ENCODE measurements at places on chromosomes 5 and 9.
A peak's percentile ranks its signal among the peaks of the same experiment; 100 is the strongest.

DNA sequence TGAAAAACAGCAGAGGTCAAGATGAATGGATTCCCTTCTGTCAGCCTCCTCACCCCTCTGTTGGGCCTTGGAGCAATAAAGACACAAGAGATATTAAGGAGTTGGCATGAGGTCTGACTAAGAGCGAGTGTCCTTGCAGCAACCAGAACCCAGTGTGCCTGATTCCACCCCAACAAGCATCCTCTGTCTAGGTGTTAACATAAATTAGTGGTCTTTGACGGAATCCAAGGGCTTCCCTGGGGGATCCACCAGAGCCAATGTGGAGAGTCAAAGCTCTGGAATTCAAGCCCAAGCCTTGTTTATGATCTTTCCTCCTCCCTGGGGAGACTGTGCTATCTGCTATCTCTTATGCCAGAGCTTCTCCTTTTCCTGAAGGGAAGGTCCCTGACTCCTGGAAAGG, 128.1 kb upstream of the SMIM23 start:
- no peak for DNase-seq

DNA sequence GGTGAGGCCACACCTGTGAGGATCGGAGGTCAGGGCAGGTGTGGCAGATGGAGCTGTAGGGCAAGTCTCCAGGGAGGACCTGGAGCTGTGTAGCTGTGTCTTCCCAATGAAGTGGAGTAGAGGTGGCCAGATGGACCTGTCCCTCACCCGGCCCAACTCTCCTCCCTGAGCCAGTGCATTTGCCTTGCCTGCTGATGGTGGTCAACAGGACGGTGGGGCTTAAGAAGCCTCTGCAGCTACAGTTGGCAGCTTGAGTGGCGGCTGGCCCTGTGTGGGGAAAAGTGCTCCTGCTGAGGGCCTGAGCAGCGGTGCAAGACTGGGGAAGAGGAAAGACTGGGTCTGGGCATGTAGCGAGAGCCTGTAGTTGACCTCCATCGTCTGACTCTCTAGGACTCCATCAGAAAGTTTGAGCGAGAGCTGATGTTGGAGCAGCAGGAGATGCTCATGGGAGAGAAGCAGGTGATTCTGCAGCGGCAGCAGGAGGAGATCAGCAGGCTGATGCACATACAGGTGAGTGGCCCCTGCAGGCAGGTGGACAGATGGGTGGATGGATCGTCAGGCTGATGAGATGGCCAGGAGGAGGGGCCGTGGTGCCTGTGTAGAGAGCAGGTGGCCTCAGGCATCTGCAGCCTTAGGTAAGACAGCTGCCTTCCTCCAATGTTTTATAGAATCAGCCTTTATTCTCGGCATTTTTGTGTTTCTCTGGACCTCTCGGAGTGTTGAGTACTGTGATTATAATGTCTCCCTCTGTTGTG, 24.9 kb downstream of the PITX1 start:
- DNase-seq = no peak

DNA sequence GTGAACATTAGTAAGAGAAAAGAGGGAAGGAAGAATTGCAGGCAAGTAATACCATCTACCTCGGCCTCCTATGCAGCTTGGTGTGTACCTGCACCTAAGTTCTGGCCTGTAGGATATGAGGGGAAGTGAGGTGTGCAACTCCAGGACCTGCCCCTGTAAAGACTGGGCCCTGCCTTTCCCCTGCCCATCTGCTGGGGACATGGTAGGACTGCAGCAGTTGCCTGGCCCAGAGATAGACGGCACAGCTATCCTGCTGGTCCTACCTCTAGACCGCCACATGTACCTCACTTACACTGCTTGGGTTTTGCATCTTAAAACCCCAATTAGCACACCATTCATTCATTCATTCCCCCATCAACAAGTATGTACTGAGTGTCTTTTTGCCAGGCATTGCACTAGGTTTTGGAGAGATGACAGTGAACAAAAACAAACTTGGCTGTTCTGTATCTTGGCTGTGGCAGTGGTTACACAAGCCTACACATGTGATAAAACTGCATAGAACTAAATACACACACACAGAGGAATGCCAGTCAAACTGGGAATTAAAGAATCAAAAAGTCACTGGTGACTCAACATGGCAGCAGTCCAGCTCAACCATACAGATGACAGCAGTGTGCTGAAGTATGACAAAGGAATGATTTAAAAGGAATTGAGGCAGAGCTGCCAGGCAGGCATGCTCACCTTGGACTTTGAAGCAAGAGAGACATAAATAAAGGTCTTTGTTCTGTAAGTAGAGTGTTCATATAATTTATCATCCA, 23.3 kb upstream of the MGAT1 start:
- DNase-seq = peak; percentile 38

DNA sequence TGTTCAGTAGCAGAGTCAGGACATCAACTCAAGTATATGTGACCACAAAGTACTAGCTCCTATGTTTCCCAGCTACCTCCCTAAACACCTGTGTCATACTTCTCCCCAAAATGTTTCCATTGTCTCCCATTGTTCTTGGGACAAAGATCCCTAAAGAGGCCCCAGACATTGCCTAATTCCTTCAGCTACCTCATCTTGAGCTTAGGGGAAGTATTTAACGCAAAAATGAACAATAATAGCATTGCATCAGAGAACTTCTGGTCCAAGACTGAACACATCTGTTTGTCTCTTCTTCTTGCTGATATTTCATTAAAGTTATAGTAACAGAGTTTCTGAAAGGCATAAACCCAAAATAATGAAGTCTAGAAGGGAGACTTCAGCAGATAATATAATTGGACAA, 430.8 kb downstream of the MTRR start:
- DNase-seq = no peak

DNA sequence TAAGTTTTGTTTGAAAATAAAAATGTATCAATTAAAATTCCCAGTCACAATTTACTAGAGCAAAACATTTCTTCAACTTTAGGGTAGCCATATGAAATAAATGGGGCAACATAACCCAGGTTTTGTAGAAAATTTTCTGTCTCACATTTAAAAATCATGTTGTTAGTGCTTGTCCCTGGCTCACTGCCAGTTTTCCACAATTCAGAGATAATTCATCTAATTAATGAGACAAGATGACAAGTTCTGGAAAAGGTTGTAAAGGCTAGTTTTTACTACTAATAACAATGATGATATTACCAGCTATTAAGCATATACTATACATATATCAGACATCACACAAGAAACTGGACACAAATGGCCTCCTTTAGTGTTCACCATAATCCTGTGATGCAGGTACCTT, 45.9 kb downstream of the MEGF9 start:
- no peak for DNase-seq

DNA sequence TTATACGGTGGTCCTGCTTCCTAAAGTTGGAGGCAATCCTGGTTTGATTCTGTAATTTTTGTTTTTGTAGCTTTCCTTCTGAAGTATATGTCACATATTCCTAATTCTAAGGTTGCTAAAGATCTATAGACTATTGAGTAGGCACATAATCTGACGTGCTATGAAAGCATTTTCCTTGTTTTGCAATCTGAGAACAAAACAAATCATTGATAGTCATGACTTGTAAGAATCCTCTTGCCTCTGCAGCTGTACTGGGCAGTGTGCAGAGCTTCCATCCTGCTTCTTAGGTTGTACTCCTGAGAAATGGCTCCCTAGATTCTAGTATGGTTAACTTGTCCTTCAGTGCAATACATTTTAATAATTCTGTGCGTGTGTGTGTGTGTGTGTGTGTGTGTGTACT, 35.4 kb downstream of the SEMA6A start:
- no peak for DNase-seq

DNA sequence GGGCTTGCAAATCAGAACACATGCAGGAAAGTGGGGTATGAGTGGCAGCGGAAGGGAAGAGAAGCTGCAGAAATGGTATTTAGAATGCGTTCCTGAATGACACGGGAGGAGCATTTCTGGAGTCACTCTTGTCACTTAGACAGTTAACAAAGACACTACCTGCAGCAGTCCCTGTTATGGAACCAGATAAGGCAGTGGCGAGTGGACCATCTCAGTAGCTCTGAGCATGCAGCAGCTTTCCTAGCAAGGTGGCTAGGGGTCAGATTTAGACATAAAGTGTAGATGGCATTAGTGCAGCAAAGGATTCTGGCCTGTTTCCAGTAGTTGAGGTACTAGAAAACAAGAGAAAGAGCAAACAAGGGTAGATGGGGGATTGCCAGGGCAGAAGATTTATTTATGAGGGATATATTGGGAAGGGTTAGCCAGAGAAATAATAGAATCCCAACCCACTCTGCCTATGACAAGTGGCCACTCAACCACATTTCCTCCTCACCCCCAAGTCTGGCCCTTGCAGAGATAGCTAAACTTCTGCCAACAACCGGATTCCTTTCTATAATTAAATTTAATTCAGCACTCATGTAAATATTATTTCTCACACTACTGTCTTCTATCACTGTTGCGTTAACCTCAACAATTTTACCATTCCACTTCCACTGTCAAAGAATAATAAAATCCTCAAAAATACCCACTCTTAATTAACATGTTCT, 201.6 kb downstream of the DCP2 start:
- DNase-seq = no peak

DNA sequence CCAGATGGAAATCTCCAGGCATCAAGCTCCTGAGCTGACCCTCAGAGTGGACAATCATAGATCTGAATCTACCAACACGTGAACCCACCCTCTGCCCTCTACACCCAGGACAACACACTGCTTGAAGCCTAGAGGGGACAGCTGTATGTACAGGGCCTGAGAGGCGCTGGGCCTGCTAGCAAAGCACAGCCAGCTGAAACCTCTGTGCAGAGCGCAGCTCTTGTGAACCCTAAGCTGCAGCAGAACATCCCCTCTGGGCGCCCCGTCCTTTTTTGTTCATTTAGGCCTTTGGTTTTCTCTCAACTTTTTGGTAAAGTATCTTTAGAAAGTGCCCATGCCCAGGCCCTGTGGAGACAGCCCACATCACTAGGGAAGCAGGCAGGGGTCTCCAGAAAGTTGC, 62.4 kb upstream of the SPTLC1 start:
- DNase-seq = no peak

DNA sequence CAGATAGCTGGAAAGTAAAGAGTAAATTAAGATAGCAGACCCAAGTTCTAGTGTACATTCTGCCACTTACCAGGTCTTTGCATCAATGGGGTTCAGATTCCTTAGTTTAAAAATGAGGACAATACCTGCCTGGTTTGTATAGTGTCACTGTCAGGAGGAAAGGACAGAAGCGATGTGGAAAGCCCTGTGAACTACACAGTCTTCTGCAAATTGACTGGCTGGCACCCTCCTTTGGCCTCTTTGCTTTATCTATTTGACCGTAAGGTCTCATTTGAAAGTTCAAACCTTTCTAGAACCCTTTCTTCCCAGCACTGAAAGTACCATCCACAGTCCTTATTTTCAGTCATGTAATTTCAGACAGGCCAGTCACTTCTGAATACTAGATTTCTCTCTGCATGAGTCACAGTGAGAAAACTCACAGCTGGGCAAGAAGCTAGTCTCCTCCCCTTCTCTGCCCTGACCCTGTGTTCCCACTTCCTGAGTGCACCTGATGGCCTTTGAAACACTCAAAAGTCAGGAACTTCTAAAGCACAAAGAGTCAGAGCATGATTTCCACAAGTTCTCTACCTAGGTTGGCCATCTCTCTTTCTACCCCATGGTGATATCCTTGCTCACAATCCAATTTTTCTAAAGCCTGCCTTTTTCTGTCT, 91.3 kb upstream of the RASEF start:
- DNase-seq = peak; percentile 22

DNA sequence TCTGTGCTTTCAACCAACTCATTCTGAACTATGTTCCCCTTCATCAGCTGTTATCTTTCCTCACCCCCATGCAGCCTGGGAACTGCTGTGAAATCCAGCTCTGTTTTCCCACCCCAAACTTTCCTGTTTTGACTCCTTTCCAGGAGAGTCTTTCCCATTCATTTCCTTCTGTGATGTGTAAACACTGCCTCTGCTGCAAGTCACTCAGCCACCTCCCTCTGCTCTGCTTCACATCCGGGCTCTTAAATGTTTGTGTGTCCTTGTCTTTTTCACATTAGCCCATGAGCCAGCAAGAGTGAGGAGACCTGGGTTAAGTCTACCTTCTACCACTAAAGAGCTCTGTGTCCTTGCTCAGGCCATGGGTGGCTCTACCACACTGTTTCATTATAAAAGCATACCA, 137.5 kb downstream of the ICE1 start:
- no peak for DNase-seq

GRCh38 chr5:141826674-141827073, 51.5 kb downstream of the PCDH1 start:
- DNase-seq = no peak

DNA sequence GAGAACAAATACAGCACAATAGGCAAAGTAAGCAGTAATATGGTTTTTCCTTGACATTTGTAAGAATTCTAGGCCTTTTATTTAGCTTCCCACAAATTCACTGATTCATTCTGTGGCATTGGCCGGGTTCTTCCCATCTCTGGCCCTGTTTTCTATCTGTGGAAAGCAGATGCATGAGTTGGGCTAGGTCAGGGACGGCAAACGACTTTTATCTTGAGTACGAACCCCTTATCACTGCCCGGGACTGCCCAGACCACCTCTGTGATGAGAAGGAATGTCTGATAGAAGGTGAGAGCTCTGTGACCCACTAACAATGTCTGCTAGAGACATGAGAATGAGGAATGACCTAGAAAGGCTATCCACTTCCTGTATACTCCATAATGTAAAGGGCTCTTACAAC, 35.4 kb upstream of the ADAM19 start:
- DNase-seq = no peak

DNA sequence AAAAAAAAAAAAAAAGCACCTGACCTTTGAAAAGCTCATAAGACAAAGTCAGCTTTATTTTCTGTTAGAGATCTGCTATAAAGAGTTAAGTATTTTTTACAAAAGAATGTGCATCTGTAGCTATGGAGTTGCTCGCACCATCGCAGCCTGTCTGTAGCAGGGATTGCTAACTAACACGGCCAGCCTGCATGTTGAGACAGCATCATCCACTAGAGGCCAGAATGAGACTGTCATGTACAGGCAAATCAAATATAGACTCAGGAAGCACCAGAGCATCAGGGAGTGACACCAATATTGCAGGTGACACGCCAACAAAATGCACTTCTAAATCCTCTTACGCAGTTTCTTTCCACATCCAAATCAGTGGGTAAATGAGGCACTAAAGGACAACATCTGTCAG, 136.3 kb upstream of the RASEF start:
- peak; percentile 71 for DNase-seq

DNA sequence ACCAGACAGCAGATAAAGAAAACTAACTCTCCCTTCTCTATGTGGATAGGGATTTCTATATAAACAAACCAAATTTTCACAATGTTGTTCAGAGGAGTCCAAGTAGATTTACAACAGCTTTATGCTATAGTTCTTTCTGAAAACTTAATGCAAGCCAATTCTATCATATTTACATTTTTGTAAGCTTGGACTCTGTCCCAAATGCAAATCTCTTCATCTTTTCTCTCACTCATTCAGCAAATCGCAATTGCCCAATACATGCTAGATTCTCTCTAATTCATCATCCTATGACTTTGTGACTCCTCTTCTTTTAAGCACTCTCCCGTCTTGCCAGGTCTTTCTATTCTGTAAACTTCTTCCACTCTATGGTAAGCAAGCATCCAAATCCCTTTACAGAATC, 39.1 kb upstream of the UGT3A2 start:
- DNase-seq = no peak

- DNase-seq = no peak
Observed at GRCh38 chr5:41649659-41650058, 139.3 kb upstream of the PLCXD3 start.

DNA sequence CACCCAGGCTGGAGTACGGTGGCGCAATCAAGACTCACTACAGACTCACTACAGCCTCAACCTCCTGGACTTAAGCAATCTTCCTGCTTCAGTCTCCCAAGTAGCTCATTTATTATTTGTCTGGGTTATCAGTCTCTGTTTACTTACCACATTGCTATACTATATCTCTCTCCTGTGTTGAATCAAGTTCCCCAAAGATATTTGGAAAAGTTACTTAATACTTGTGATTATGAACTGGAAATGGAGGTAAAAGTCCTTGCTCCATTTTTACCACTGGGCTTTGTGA, 55.6 kb downstream of the ANGPTL2 start:
- DNase-seq = no peak

All from AG20443 (cell line).